ENCODE measurements at places on chromosomes 16 and 17. TPM values are rescaled to one million over a fixed set of nuclear protein-coding genes. Genes with fewer than 3 reads are reported as not detected.

The CA5A gene
- total RNA-seq, result not detected

The CMTM1 gene
- 7.3 TPM for total RNA-seq

The GDPD1 gene
- total RNA-seq, result 1.5 TPM

The ABCA9 gene
- 100 TPM for total RNA-seq

The SEPTIN12 gene
- not detected for total RNA-seq

The STH gene
- total RNA-seq, result not detected

The DRC7 gene
- total RNA-seq, result not detected

The MOSMO gene
- 19.6 TPM for total RNA-seq

DNA sequence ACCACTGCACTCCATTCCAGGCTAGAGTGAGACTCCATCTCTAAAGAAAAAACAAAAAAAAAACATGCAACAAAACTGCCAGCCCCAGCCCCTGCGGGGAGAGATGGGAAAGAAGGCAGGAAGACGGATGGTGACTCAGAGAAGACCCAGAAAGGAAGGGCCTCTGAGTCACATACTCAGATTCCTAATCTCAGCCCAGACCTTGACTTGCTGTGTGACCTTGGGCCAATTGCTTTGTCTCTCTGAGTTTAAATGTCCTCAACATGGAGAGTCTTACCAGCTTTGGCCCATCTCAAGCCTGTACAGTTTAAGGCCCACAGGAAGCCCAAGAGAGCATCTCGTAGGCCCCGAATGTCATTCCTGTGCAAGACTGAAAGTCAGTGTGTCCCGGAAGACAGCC, 86.5 kb upstream of the LHX1 start:
- H3K27me3 ChIP-seq, result no peaks in the 10 kb centered on the region
- H3K27ac ChIP-seq, result no peak overlapping the region
- no peaks in the 10 kb centered on the region for H3K4me1 ChIP-seq
- no peak overlapping the region for H3K4me3 ChIP-seq
- H3K36me3 ChIP-seq, result no peaks in the 10 kb centered on the region

- no peak for DNase-seq
- no peaks in the 10 kb centered on the region for H3K27me3 ChIP-seq
- no peak overlapping the region for H3K4me3 ChIP-seq
- peaks cover 5% of the 10 kb centered on the region for H3K36me3 ChIP-seq
- H3K27ac ChIP-seq, result no peak overlapping the region
- no peaks in the 10 kb centered on the region for H3K4me1 ChIP-seq
Measured at GRCh38 chr16:11047057-11047456, 102.7 kb downstream of the CLEC16A start.

DNA sequence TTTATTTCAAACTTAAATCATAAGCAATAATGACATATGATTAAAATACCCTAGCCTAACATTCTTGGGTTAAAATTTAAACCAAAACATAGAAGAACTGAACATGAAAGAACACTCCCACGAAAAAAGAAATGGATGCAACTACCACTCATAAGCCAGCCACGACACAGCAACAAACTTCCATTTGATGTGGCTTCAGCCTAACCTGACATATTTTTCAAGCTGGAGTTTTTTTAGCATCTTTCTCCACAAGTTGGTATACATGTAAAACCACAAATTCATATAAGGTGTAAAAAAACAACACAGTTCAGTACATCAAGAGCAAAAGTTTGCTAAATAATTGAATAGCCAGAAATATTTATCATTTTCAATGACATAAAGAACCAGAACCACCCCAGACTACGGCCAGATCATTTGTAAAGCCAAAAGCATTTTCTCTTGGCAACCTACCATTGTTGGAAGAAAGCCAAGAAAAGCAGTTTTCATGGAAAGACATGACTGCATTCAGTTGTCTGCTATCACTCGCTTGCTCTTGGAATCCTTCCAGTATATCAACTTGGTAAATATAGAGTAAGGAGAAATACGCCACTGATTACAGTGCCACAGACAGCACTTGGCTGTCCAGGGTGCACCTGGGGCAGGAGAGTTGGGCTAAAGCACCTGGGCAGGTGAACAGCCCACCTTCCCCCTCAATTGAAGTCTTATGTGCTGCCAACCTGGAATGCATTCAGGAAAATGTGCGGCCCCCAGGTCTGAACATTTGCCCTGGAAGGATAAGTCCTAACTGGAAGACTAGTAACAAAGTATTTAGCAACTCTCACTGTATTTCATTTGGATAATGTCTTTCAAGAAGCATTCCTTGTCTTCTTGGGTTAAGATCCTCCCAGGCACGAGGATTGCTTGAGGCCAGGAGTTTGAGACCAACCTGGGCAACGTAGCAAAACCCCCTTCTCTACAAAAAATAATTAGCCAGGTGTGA, 60.5 kb downstream of the CREBBP start:
- DNase-seq, result no peak
- H3K36me3 ChIP-seq, result no peaks in the 10 kb centered on the region
- H3K27ac ChIP-seq, result no peak overlapping the region
- H3K4me3 ChIP-seq, result no peak overlapping the region
- no peaks in the 10 kb centered on the region for H3K27me3 ChIP-seq

DNA sequence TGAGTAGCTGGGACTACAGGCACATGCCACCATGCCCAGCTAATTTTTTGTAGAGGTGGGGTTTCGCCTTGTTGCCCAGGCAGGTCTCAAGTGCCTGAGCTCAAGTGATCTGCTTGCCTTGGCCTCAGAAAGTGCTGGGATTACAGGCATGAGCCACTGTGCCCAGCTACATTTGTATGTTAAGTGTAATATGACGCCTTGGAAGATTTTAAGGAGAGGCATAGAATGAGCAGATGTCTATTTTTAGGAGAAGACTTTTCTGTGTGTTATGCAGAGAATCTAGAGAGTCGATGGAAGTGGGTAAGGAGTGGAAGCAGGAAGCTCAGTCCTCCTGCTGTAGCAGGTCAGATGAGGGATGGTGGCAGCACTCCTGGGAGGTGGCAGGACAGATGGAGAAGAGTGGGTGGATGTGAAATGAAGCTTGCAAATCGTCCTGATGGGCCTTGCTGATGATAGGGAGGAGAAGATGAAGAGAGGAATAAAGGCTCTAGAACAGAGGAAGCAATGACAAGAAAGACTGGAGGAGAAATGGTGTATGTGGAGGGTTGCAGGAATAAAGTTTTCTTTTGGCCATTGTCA, 125.3 kb downstream of the SHISA6 start:
- H3K36me3 ChIP-seq, result no peaks in the 10 kb centered on the region
- H3K27ac ChIP-seq, result no peak overlapping the region
- no peak overlapping the region for H3K4me3 ChIP-seq
- DNase-seq, result no peak

GRCh38 chr16:87068762-87069150, 248.4 kb downstream of the C16orf95 start:
- peak overlapping the region; percentile 13 for H3K27ac ChIP-seq
- no peaks in the 10 kb centered on the region for H3K4me1 ChIP-seq
- H3K36me3 ChIP-seq, result no peaks in the 10 kb centered on the region
- no peak for DNase-seq

GRCh38 chr17:72445055-72445991, 324.5 kb downstream of the SOX9 start:
- H3K27me3 ChIP-seq, result no peaks in the 10 kb centered on the region
- DNase-seq, result no peak
- H3K4me3 ChIP-seq, result no peak overlapping the region
- H3K36me3 ChIP-seq, result no peaks in the 10 kb centered on the region

GRCh38 chr17:67470163-67470562, 93.1 kb downstream of the PITPNC1 start:
- no peak overlapping the region for H3K27ac ChIP-seq
- DNase-seq, result no peak
- H3K27me3 ChIP-seq, result no peaks in the 10 kb centered on the region
- no peak overlapping the region for H3K4me3 ChIP-seq
- H3K36me3 ChIP-seq, result no peaks in the 10 kb centered on the region
- peaks cover 1% of the 10 kb centered on the region for H3K4me1 ChIP-seq

GRCh38 chr17:81466564-81467472, 45.8 kb downstream of the ACTG1 start:
- H3K36me3 ChIP-seq, result no peaks in the 10 kb centered on the region
- H3K27me3 ChIP-seq, result no peaks in the 10 kb centered on the region
- no peak overlapping the region for H3K4me3 ChIP-seq
- H3K4me1 ChIP-seq, result no peaks in the 10 kb centered on the region

DNA sequence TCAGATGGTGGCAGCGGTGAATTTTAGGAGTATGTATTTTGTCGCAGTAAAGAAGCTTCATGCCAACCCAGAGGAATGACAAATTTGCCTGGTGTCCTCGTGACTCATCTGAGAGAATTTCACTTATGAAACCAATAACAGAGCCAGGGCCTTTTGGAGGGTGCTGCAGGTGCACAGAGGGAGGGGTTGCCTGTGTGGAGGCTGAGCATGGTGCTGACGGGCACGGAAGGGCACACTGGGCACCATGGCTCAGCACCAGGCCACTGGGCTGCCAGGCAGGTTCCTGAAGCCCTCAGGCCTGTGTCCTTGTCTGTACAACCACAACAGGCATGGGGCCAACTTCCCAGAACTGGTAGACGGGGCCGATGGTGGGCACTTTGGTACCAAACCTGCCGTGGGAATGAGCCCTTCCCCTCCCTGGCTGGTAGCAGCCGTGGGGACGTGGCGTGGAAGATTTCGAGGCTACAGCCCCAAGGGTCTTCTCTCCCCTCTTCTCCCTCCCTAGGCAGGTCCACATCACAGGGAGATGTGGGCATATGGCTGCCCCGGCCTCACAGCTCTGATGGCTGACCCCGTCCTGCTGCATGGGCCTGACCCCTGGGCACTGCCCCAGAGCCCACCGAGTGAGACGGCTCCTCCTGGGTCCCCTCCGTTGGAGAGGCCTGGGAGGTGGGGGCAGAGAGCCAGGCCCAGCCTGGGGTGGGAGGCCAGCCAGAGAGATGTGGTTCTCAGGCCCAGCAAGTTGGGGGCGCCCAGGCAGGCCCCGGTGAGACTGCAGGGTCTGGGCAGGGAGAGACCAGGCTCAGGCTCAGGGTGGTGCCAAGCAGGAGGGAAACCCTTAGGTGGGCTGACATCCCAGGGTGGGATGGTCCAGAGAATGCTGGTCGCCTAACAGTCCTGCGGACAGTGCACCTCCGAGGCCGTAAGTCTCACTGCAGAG, 30.2 kb upstream of the ZNF469 start:
- H3K4me1 ChIP-seq, result no peaks in the 10 kb centered on the region
- no peak overlapping the region for H3K4me3 ChIP-seq
- H3K27me3 ChIP-seq, result no peaks in the 10 kb centered on the region
- H3K27ac ChIP-seq, result no peak overlapping the region
- peak; percentile 26 for DNase-seq
- no peaks in the 10 kb centered on the region for H3K36me3 ChIP-seq

DNA sequence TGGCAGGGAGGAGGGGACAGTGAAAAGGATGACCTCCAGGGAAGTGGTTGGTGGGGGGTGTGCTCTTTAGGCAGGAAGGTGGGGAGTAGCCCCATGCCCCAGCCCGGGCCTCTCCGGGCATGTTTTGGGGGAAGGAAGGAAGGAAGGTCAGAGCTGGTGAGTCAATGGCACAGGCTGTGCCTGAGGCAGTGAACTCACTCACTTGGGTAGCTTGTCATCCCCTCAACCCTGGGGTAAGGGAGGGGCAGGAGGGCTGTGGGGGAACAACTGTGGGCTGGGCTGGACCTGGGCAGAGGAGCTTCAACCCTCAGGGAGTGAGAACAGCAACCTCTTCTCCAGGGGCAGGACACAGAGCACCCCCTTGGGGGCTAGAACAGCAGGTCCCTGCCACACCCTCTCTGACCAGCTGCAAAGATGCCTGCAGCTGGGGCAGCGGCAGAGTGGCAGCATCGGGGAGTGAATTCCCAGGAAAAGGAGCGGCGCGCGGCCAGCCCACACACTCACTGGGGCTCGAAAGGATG, 6.3 kb downstream of the CSF3 start:
- no peaks in the 10 kb centered on the region for H3K27me3 ChIP-seq
- peaks cover 4% of the 10 kb centered on the region for H3K36me3 ChIP-seq

DNA sequence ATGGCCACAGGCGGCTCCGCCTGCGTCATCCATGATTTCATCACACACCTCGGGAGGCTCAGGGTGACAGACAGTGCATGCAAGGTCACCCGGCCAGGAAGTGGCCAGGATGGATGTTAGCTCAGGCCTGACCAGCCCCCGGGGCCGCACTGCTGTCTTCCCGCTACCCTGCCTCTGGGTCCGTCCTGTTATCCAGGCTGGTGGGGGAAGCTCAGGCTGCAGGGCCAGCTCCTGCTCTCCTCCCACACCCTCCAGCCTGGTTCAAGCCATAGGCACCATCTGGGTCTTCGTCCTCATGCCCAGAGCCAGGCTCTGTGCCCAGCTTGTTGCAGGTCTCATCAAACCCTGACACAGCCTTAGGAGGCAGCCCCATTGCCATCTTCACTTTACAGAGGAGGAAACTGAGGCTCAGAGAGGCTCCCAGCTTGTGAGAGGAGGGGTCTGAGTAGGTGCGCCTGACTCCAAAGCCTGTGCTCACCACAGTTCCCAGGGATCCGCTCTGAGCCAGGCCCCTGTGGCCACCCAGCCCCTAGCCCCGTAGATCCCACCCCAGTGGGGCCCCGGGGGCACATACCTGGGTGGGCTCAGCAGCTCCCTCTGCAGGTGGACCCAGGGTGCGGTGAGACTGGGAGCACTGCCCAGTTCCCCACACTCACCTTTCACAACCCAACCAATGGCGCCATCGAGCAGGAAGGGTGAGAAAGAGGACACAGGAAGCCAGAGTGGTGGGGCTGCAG, 412 bp upstream of the ADGRG3 start:
- H3K27me3 ChIP-seq, result no peaks in the 10 kb centered on the region
- H3K4me1 ChIP-seq, result no peaks in the 10 kb centered on the region
- no peaks in the 10 kb centered on the region for H3K36me3 ChIP-seq
- H3K27ac ChIP-seq, result no peak overlapping the region
- no peak overlapping the region for H3K4me3 ChIP-seq

GRCh38 chr17:68954146-68954896, 871 bp downstream of the ABCA8 start:
- no peak overlapping the region for H3K27ac ChIP-seq
- no peak overlapping the region for H3K4me3 ChIP-seq
- no peak for DNase-seq
- H3K36me3 ChIP-seq, result no peaks in the 10 kb centered on the region
- no peaks in the 10 kb centered on the region for H3K4me1 ChIP-seq

DNA sequence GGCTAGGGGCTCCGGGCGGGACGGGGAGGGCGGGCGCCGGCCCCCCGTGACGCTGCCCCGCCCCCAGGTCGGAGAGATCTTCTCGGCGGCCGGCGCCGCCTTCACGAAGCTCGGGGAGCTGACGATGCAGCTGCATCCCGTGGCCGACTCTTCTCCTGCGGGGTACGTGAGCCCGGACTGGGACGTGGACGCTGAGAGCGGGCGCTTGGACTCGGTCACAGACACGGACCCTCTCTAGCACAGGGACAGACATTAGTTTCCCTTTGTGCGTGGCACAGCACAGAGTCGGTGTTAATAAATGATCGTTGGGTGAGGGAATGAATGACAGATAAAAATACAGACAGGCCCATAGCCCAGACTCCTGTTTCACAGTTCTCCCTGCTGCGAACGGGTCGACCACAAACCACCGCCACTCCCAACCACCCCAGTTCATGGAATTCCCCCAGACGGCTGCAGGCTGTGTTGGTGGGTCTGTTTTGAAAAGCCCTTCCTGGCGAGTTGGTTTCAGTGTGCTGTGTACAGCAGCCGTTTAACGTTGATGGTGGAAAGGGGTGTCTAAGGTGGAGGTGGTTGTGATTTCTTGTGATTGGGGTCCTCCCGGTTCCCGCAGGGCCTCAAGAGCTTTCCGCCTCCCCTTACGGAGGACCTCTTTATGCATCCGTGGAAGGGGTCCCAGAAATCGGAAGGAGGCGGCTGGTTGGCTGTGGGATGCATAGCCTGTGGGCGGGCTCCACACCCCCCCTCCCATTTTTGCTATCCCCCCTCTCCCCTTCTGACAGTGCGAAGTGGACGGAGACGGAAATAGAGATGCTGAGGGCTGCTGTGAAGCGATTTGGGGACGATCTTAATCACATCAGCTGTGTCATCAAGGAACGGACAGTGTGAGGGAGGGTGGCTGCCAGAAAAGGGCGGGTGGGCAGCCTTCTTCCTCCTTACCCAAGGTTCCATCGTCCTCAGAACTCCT, 2.9 kb downstream of the RNASEK start:
- no peak for DNase-seq
- H3K4me1 ChIP-seq, result peaks cover 4% of the 10 kb centered on the region
- peak overlapping the region; percentile 21 for H3K4me3 ChIP-seq
- H3K27ac ChIP-seq, result peak overlapping the region; percentile 83

All from aorta (tissue), 5 donors.